ENCODE measurements at places on chromosomes 12 and 14.

- peak; percentile 80 for DNase-seq
These were observed 61.0 kb upstream of the PELI2 start for GRCh38 chr14:56057071-56057741.

GRCh38 chr14:23492618-23493272 is 23.2 kb downstream of the NGDN start:
- DNase-seq, result peak; percentile 42

DNA sequence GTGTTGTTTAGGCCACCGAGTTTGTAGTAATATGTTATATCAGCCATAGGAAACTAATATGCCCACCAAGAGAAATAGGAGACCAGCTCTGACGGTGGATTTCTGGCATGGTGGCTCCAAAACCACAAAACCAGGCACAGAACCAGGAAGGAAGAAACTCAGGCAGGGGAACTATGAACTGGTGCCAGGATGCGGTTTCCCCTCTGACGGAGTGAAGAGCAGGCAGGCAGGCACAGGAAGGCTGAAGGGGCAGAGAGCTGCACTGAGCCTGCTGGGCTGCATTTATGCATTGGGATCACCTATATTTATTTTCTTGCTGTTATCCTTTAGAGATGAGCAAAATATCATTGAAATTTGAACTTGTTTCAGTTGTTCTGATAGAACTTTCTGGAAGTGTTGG is 479.4 kb downstream of the VRK1 start:
- no peak for DNase-seq

GRCh38 chr12:77339610-77340009 is 274.2 kb upstream of the E2F7 start:
- DNase-seq, result no peak

DNA sequence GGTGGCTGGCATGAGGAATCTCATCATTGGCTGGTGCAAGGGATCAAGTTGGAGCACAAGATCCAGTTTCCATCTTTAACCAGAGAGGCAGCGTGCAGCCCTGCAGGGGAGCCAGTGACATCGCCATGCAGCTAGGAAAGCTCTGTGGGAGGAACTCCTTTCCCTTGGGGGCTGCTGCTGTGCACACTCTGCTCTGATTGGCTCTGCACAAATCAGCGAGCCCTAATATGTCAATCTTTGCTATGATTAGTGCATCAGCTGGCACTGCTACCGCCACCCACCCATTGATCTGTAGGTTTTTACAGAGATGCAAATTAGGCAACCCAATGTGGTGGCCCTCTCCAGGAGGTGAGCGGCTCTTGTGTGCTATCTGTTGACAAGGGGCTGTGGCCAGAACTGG is 262.6 kb downstream of the PCNX1 start:
- DNase-seq, result no peak

DNA sequence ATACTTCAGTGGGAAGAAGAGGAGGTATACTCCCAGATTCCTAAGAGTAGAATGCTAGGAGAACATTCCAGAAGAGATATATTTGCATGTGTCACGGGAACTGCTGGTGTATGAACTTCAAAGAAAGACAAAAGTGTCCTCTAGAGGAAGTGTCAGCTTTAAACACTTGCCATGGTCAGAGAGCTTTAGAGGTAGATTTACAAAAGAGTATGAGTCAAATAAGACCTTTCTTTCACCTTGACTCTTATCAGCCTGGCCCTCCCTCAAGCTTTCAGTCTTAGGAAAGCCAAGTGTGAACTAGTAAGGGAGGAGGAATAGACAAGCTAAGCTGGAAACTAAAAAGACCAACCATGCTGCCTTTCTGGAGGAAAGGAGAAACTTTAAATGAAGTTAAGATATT is 34.7 kb downstream of the COX8C start:
- no peak for DNase-seq

DNA sequence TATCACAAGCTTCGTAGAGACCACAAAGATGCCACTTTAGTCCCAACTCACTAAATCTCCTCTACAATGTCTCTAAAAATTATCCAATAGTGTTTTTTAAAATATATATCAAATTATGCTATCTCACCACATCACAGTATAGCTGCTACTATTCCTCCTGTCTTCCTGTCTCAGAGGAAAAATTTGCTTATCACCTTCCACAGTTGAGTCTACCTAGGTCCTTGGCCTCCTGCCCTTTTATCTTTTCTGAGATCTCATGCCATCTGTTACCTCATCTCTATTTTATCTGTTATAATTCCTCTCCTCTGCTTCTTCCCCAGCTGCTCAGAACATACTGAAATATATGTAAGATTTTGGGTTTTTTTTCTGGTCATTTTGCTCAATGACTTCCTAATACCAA is 568.2 kb downstream of the DIO2 start:
- no peak for DNase-seq

GRCh38 chr14:93859957-93860356 is 67.2 kb upstream of the FAM181A start:
- no peak for DNase-seq

- peak; percentile 95 for DNase-seq
These were observed at the start of gene CCDC175 for GRCh38 chr14:59576332-59577294. TSS of gene CCDC175 (minus strand) at chr14:59576812. CDS start at chr14:59576775, 37 bp downstream.

DNA sequence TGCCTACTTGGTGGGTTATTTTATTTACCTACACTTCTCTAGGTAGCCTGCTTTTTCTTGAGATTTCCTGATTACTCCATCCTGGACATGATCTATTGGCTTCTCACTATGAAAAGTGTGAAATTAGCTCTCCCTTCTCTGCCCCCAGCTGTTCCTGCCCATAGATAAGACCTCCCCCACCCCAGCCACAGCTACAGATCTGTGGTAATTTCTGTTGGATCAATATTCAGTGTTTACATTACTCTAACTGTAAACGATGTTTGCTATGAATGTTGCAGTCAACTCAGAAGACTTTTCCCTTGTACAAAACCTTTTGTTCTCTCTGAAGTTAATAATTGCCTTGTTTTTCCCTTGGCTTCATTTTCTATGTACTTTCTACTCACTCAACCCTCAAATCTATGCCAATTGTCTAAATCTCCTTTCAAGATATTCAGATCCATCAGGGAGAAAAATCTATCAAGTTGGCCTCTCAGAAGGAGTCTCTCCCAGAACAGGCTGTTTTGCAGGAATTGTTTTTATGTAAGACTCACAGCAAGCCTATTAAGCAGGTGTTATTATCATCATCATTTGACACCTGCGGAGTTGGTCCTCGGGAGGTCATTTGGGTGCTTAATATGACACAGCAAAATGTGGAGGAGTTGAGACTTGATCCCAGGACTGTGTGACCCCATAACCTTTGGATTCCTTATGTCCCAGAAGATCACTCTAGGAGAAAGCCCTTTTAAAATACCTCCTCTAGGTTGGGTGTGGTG is 227.4 kb downstream of the SUDS3 start:
- no peak for DNase-seq

- DNase-seq, result no peak
These were observed 18.1 kb downstream of the KMT5A start for GRCh38 chr12:123401753-123402683.

DNA sequence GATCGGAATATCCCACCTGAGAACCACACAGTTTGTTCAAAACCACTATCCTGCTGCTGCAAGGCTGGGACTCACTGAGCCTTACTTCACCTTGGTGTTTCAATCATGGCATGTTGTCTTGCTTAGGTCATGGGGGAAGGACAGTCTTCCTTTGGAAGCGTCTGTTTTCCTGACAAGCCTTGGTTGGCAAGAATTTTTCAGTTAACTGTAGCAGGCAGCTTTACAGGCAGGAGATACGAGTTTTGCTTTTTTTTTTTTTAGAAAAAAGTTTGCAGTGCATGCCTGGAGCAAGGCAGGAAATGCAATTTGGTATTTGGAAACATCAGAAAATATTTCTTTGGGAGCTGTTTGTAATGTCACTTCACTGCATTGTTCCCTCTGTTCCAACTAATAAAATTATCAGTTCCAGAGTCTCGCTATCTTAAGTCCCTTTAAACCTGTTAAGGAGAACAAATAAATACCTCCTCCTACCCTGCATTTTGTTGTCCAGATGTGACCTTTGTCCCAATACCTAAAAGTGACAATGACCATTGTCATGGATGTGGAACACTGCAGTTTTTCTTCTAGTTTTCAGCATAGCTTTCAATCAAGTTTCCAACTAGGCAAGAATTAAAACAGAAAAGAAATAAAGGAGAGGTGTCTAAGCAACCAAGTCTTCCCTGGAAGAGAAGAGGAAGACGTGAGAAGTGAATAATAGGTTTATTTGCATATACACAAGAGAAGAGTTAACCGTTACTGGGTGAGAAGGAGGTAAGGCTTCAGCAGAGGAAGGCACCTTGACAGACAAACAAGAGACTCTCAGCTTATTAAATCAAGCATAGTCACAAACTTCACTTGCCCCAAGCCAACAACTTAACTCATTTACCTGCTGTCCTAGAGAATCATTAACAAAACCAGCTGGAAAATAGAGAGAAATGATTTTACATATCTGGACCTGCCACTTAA is 71.4 kb upstream of the ACTN1 start:
- no peak for DNase-seq

- no peak for DNase-seq
These were observed 141.4 kb downstream of the CRADD start for GRCh38 chr12:93818488-93819049.

GRCh38 chr14:85316701-85317410 is 213.1 kb upstream of the FLRT2 start:
- no peak for DNase-seq

GRCh38 chr12:49941556-49942511 is 8.7 kb upstream of the AQP2 start:
- peak; percentile 66 for DNase-seq

All from astrocyte of the hippocampus (primary cell).